ENCODE measurements at places on chromosomes 5 and 9.

GRCh38 chr9:82789155-82789824 lies 273.7 kb downstream of the RASEF start:
- no peak for DNase-seq

DNA sequence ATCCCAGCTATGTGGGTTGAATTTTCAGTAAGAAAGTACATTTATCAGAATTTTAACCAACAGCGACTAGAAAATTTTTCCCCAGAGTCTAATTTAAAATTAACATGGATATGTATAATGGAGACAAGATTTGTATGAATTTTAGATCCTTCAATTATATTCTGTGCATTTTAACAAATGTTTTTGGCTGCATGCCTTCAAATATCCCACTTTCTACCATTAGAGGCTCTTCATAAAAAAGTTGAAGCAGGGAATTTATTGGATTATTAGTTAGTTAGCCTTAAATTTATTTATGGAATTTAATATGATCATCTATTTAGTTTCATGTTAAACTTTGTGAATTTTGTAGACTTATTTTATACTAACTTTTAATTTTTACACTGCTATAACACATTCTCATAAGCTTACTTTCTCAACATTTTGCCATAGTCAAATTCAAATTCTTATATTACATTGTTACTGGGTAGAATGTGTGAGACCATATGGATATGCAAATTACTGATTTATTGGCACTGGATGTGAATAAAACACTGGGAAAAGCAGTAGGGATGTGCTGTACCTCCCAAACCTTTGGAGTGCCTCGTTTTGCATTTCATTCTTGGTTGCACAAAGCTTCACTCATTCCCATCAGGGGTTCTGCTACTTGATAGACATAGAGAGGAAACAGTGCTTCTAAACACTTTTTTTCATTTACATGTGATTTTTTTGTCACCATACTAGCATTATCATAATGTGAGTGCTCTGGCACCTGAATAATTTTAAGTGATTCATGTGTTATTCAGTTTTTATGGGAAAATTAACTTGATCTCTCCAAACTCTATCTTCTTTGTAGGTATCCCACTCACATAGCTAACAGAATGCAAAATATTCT lies 491.8 kb upstream of the COX7C start:
- no peak for DNase-seq

- DNase-seq, result no peak
These were observed 163.9 kb downstream of the OLFM1 start for GRCh38 chr9:135251331-135251761.

DNA sequence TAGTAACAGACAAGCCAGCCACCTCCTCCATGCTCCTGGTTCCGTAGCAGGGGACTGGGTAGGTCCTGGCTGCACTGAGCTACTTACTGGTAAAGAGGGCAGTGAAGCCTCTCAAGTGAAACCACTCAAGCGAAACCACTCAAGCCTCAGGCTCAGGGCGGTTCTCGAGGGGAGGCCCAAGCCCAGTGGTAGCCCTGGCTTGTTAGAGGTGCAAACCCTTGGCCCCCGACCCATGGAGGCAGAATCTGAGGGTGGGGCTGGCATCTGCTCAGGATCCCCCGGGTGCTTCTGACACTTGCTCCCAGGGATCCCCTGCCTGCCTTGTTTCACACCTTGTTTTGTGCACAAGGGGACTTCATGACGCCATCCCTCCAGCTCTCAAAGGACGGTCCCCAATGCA lies 76.5 kb upstream of the OLFM1 start:
- DNase-seq, result no peak

GRCh38 chr5:74122979-74123590 lies 497.1 kb downstream of the ARHGEF28 start:
- no peak for DNase-seq

DNA sequence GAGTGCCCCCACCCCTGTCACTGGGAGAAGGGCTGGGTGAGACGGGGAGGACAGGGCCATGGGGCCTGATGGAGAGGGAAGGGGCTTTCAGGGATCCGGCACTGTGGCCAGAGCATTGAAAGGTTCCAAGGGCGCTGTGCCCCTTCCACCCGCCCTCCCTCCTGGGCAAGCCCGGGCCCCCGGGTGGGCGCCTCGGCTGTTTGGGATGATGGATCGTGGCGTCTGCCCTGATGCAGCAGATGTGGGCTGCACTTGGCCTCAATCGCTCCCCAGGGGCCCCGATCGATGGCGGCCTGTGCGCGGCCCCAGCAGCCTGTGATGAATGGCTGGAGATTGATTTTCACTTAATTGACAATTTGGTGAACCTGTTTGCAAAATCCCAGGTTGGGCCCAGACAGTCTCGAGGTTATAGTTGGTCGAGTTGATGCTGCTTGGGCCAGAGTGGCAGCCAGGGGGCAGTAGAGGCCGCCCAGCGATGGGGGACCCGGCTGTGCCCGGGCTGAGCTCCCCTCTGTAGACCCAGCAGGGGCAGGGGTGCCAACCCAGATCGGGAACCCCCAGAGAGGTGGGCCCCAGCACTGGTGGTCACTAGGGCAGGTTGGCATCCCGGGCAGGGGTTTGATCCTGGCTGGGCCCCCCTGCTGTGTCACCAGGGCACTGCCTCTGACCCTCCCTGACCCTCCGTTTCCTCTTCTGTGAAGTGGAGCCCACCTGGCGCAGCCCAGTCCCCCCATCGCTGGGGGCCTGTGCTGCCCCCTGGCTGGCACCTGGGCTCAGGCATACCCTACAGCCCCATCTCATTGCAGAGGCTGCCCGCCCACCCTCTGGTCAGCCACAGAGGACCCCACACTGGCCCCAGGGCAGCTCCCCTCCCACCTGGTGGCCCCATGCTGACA lies 34.7 kb downstream of the LHX3 start:
- DNase-seq, result peak; percentile 51

GRCh38 chr5:146124580-146124979 lies 19.2 kb upstream of the PLAC8L1 start:
- no peak for DNase-seq

DNA sequence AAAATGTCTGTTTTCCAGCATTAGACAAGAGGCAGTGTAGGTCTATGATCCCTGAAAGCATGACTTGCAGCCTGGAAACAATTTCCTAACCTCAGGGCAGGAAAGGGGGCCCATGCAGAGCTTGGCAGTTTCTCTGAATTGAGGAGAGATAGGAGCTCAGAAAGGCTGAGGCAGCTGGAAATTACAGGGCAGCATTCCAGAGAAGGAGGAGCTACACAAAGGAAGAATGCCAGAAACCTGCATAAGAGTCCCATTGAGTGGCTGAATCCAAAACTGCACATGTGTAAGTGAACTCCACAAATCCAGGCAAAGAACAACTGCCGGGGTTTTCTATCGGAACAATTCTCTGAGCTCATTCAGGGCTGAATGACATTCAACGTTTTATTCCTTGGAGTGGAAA lies 346.8 kb downstream of the PIK3R1 start:
- DNase-seq, result no peak

GRCh38 chr5:152568016-152568415 lies 162.9 kb upstream of the NMUR2 start:
- no peak for DNase-seq

GRCh38 chr5:161851691-161852299 lies 3.9 kb downstream of the GABRA1 start:
- no peak for DNase-seq

- peak; percentile 92 for DNase-seq
These were observed 2.8 kb upstream of the CCIN start for GRCh38 chr9:36166168-36166927.

- no peak for DNase-seq
These were observed 101.8 kb downstream of the SPRY4 start for GRCh38 chr5:142222866-142223558.

All from suppressor macrophage treated with lipopolysaccharide for 4 hours (primary cell).